ENCODE measurements at places on chromosomes 4 and X.

- no peak for DNase-seq
Observed at GRCh38 chrX:103012945-103013344, 51.0 kb downstream of the BEX1 start.

DNA sequence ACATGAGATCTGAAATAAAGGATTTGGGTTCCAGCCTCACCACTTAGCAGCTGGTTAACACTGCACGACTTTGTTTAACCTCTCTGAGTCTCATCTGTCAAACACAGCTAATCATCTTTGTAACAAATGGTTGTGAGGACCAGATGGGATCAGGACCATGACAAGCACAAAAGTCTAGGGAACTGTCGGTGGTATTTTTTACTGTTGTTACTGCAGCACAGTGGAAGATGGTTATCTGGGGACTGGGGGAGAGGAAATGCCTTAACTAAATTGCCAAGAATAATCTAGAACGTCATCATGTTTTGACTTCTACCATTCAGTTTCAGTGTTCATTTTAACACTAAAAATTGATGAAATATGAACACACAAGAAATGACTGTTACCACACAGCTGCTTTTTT is 99.5 kb downstream of the ADGRA3 start:
- DNase-seq: no peak

DNA sequence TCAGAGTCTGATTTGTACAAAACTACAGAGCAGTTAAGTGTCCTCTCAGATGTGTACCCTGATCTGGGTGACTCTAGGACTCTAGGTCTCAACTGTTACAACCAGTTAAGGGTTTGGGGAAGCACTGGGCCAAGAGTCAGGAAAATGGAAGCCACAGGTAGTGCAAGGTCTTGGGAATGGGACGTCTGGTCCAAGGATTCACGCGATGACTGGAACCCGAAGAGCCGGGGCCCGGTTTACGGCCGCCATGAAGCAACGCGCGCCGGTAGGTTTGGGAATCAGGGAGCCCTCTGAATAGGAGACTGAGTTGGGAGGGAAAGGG is 321 bp upstream of the HPRT1 start:
- no peak for DNase-seq

DNA sequence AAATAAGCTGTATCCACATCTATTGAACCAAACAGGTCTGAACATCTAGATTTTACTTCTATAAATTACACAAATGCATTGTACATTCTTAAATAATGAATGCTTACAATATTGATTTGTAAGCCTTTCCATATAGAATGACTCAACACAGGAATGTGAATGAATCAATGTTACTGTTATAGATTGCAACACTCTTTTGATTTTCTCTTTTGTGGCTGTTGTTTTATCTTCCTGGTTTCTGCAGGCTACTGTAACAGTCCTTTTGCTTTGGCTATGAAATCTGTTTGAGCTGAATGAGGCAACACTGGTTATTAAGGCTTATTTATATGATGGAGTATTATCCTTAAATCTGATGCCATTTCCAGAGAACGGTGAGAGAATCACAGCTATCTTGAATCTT is 49.5 kb downstream of the GPR50 start:
- DNase-seq: no peak

All from nephron progenitor cell (in vitro differentiated cells).